Kidney (tissue), 22 donors: ENCODE measurements at places on chromosomes 1 and 21.

DNA sequence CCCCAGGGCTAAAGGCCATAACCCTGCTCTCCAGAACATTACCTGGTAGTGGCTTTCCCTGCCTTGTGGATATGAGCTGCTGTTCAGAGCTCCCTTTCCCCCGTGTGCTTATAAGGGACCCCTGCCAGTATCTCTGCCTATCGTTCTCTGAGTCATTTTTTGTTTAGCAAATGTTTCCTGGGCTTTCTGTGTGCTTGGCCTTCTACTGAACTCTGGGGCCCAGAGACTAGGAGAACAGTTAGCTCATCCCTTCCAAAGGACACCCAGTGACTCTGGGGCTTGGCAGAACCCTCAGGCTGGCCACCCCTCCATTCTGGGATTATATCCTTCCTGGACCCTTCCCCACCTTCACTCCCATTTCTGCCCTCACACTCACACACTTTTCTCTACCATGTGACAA is 80.8 kb upstream of the POU3F1 start:
- no peak for DNase-seq

DNA sequence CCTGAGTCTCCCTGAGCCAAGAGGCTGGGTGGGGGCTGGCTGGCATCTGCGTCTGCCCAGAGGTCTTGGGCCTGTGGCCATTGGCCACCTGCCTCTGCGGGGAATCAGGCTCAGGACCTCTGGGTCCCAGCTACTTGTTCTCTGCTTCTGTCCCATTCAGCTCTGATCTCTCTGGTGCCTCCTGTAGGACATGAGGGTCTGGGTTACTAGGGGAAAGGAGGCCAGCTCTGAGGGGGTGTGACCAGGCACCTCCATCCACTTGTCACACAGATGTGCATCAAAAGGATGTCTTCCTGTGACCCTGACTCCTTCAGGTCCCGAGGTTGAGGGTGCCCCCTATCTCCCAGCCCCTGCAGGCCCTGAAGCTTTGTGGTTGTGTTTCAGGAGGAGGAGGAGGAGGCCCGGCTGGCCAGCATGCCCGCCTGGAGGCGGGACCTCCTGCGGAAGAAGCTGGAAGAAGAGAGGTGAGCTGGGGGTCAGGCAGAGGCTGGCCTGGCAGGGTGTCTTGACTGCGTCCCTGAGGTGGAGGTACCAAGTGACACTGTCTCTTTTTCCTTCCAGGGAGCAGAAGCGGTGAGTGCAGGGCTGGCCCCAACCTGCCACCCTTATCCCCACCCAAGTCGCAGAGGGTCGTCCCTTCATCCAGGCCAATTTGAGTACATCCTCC is 9.0 kb downstream of the TNFRSF25 start:
- no peak for DNase-seq

- no peak for DNase-seq
Measured at GRCh38 chr1:200172311-200172710, 144.8 kb downstream of the NR5A2 start.

DNA sequence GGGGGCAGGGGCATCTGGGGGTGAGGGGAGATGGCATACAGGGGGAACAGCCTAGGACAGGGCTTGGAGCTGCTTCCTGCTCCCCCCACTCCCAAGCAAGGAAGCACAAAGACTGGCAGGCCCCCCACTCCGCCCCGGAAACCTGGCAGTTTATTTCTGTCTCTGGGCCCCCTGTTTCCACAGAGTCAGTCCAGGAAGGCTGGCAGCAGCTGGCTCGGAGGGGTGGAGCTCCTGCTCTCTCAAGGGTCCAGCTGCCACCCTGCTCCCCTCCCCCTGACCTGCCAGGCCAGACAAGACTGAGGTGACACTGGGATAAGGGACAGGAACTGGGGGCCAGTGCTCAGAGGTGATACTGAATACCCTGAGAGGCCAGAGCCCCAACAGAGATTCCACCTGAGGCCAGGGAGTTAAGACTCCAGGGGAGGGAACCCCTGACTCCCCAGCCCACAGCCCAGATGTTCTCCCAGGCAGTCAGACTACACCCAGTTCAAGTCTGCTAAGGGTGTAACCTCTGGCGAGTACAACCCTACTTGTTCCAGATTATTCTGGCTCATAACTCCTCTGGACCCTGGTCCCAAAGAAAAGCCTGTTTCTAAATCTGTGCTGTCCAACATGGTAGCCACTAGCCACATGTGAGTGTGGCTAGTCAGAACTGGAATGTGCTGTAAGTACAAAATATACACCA is 26.3 kb downstream of the AHDC1 start:
- no peak for DNase-seq

DNA sequence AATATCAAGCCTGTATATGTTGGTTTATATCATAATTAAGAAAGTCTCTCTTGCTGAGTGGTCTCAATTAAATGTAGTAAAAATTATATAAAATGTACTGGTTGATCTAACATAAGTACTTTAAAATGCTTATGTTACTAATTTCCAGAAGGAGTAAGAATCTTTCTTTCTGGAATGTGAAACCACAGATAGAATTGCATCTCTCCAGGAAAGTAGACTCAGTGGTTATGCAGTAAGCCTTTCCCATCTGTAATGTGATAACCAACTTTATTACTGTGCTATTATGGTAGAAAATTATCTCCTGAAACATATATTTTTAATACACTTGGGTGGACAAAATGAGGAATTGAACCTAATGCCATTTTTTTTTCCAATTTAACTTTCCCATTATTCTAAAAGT is 8.9 kb upstream of the RALGPS2 start:
- no peak for DNase-seq

GRCh38 chr1:119711804-119712341 is at the start of gene PHGDH:
Gene PHGDH, plus strand, starts transcription at chr1:119711934. Its CDS starts 89 bp downstream, at chr1:119712023.
- DNase-seq: peak; percentile 92

DNA sequence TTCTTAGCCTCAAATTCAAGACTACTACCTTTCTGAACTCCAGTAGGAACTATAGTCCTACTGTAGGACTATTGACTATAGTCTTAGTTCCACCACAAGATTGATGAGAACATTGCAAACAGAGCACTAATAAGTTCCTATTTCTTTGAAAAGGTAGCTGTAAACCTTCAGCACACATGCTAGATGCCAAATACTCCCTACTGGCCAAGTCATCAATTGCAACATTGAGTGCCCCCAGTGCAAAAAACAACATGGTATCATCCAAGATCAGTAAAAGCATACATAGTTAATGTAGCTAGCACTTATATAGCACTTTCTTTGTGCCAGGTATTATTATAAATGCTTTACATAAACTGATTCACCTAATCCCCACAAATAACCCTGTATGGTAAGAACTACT is 99.8 kb downstream of the MRPL39 start:
- no peak for DNase-seq

DNA sequence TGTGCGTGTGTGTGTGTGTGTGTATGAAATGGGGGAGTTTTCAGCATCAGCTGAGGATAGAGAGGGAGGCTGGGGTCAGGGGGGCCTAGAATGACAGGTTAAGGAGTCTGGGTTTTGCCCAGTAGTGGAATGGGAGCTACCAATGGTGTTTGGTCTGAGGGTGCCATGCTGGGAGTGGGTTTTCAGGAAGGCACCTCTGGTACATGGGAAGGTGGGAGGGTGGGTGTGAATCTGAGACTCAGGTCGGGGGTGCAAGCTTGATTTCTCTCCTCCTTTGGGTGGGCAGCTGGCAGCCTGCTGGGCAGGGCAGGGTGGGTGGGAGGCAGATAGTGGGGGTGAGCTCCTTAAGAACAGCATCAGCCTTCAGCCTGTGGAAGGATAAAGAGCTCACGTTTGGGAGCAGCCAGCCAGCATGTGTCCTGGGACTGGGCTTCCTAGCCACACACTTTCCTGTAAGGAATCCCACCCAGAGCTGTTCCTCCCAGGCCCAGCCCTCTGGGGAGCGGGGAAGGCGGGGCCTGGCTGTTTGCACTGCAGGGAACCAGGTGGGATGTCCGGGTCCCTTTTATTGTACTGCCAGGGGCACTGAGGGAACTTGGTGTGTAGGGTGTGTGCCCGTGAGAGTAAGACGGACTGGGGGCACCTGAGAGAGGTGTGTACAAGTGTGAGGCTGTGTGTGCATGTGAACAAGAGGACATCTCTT is 152.8 kb downstream of the FOXD2 start:
- peak; percentile 53 for DNase-seq

GRCh38 chr1:55284856-55285255 is 69.7 kb upstream of the USP24 start:
- DNase-seq: no peak

DNA sequence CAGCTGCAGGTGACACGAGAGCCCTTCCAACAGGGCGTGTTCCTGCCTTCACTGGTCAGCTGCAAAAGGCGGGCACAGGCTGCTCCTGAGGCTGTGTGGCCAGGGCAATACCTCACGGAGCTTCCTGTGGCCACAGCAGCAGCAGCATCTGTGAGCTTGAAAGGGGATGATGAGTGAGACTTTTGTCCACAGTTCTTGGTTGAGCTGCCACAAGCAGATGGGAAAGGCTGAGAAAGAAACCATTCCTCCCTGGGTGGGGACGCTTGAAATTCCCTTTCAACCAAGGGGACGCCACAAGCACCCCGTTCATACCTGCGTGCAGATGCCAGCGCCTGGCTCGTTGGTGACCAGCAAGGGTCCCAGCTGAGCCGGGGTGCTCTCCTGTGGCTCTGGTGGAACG is 37.6 kb downstream of the B3GALT5 start:
- DNase-seq: no peak

DNA sequence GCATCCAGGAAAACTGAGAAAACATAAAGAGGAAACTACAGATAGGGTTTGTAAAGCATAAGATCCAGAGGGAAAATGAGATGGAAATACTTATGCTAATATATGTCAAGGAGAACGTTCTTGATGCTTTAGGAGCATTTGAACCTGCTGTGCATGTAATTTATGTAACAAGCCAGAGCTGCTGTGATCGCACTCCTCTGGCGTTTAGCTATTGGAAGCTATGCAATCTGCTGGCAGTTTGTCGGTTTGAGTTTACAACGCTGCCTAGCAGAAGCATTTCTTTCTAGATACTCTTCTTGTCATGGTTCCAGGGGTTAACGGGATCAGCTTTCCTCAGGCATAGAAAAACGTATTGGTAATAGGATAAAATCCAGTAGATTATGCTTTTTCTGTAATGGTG is 182.7 kb downstream of the KCNH1 start:
- no peak for DNase-seq

GRCh38 chr1:185239861-185240260 is 77.2 kb downstream of the IVNS1ABP start:
- no peak for DNase-seq

DNA sequence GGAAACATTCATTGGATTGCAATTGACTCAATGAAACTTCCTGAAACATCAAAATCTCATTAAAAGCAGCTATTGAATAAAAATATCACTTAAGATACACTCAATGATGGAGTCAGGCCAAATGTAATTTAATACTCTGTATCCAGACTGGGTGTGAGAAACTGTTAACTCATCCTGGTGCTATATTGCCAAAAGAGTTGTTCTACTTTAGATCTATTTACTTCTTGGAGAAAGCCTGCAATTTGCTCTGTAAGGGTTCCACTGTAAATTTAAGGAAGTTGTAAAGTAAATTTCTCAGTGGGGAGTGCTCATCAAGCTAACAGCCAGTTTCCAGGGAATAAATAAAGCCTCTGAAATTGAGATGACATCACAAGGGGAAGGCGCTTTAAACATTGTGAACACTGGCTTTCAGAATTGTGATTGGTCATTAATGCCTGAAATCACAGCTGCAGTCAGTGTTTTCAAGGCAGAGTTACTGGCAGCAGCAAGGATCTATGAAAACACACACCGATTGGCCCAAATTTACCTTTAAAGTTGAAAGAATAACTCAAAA is 91.4 kb downstream of the OLFM3 start:
- DNase-seq: no peak

- no peak for DNase-seq
Measured at GRCh38 chr1:8455700-8456307, 137.9 kb downstream of the SLC45A1 start.

- DNase-seq: no peak
Measured at GRCh38 chr1:221440658-221441057, 301.2 kb downstream of the DUSP10 start.

DNA sequence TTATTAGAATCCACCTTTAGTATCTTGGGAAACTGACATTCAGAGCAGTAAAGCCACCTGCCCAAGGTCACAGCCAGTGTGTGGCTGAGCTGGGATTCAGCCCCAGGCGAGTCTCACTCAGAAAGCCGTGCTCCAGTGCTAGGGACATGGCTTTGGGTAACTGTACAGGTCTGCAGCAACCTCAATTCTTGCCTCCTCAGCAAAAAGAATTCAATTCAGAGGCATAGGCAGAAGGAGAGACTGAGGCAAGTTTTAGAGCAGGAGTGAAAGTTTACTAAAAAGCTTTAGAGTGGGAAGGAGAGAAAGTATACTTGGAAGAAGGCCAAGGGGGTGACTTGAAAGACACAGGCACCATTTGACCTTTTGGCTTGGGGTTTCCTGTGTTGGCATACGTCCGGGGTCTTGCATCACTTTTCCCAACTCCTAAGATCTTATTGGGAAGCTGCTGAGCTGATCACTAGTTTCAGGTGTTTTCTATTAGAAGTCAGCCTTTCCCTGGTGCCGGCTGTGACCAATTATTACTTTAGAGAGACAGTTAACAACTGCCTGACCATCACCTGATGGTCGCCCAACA is 529.3 kb downstream of the MATN1 start:
- DNase-seq: no peak

GRCh38 chr1:112697781-112698201 is 9.1 kb downstream of the RHOC start:
- DNase-seq: no peak

DNA sequence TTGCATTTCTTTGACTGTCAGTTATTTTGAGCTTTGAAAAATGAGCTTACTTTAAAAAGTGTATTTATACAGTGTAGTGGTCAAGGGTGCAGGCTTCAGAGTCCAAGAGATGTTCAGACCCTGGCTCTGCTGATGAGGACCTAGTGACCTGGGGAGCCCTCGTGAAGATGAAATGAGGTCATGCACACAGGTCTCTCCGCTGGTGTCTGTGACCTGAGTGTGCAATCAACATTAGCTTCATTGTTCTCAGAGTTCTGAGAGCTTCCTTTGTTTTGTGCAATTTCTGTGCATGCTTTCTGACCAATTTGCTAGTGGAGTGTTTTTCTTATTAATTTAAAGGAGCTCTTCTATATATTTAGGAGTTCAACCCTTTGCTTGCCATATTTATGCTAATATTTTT is 71.3 kb downstream of the RIPK4 start:
- DNase-seq: no peak

DNA sequence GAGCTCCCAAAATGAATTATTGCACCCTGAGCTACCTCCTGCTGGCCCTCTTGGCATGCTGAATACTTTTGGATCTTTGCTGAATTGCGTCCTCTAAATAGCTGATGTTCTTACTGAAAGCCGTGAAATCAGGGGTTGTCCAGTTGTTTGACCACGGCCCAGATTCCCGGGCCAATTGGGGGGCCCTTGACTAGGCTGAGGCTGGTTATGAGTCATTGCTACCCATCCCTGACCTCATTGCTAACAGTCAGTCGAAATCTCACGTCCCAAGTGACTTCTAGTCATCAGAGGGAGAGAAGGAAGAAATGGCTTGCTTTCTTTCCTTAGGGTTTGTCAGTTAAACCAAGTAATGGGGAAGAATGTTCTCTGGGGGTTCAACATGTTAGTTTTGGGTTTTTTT is 37.4 kb downstream of the SMYD2 start:
- no peak for DNase-seq

- DNase-seq: peak; percentile 71
Measured at GRCh38 chr1:109466452-109467300, at the start of gene SYPL2. Gene SYPL2, plus strand, starts transcription at chr1:109466546. Its CDS starts 298 bp downstream, at chr1:109466844.
